ENCODE measurements at places on chromosomes 16 and 17.

- no peak for DNase-seq
Observed at GRCh38 chr17:18324140-18325050, 9.3 kb downstream of the SMCR8 start.

DNA sequence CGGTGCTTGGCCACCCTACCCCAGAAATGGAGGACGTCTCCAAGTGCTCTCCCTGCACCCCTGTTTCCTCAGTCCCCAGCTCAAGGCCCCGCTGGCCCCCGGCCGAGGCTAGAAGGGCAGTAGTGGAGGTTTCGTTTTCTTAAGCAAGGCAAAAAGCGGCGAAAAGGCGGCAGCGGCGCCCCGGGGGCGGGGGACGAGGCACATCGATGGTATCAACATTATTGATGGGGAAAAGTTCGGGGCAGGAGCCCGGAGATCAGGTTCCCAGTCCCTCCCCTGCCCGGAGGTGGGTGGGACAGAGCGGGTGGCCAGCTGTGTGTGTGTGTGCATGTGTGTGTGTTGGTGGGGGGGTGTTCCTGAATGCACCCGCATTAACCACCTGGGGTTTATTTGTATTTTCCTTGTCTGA lies 4.1 kb upstream of the SALL1 start:
- no peak for DNase-seq

GRCh38 chr17:39212195-39212810 lies 12.2 kb downstream of the RPL19 start:
- no peak for DNase-seq

- no peak for DNase-seq
Observed at GRCh38 chr16:29840240-29840639, 20.0 kb downstream of the MVP start.

Measured in body of pancreas (tissue), 4 donors.